ENCODE measurements at places on chromosomes 2 and 18.
A peak's percentile ranks its signal among the peaks of the same experiment; 100 is the strongest.

GRCh38 chr18:63322908-63323634 lies 3.5 kb upstream of the BCL2 start:
- no peak overlapping the region for H3K4me3 ChIP-seq
- DNase-seq: peak; percentile 44
- peak overlapping the region; percentile 9 for H3K27ac ChIP-seq

GRCh38 chr18:14174706-14175085 lies 42.5 kb upstream of the ZNF519 start:
- no peak overlapping the region for H3K4me3 ChIP-seq
- no peak overlapping the region for H3K27ac ChIP-seq
- no peaks in the 10 kb centered on the region for H3K36me3 ChIP-seq
- H3K4me1 ChIP-seq: no peaks in the 10 kb centered on the region
- DNase-seq: no peak
- peaks cover 3% of the 10 kb centered on the region for H3K27me3 ChIP-seq

DNA sequence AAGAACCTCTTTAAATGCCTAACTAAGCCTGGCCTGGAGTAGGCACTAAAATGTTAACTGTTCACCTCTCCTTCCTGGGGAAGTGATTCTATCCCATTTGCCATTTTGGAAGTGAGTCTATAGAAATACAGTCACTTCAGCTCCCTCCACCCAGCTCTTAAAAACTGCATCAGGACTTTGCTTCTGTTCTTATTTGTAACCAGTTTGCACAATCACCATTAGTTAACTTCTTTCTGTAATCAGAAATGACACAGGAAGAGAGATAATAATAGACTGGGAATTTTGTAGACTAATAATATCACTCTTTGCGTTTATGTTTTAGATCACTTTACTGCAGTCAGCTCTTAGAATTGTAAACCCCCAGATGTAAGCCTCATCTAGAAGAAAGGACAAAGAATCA lies 16.0 kb upstream of the MARCO start:
- peaks cover 2% of the 10 kb centered on the region for H3K27me3 ChIP-seq
- no peak for DNase-seq
- H3K4me3 ChIP-seq: no peak overlapping the region
- H3K27ac ChIP-seq: no peak overlapping the region
- no peaks in the 10 kb centered on the region for H3K36me3 ChIP-seq
- no peaks in the 10 kb centered on the region for H3K4me1 ChIP-seq

DNA sequence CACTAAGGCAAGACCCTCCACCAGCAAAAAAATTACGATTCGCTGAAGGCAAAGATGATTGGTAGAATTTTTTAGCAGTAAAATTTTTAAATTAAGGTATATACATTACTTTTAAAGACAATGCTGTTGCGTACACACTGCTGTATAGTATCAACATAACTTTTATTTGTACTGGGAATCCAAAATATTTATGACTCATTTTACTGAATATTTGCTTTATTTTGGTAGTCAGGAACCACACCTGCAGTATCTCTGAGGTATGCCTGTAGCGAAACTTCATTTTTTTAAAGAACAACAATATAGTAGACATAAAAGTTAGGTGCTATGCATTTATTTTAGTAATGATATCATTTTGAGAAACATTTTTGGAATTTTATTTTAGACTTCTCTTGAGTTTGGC lies 57.8 kb downstream of the GALNT1 start:
- H3K4me3 ChIP-seq: no peak overlapping the region
- H3K36me3 ChIP-seq: peaks cover 7% of the 10 kb centered on the region
- no peak overlapping the region for H3K27ac ChIP-seq

DNA sequence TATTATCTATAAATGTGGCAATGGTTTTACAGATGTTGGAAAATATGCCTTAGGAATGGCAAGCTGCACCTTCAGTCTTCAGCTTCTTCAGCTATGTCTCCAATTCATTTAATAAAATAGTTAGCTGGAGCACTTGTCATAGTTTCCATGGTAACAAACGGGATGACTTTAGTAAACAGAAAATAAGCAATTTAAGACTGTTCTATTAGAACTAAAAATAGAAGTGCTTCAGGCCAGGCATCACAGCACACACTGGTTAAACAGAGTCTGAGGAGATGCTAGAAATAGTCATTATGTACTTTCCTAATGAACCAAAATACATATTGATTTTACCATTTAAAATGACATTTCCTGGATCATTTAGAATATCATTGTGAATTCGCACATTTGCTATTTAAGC lies 195.0 kb downstream of the GCA start:
- DNase-seq: no peak
- H3K27me3 ChIP-seq: no peaks in the 10 kb centered on the region
- no peak overlapping the region for H3K4me3 ChIP-seq
- H3K4me1 ChIP-seq: no peaks in the 10 kb centered on the region
- no peaks in the 10 kb centered on the region for H3K36me3 ChIP-seq

GRCh38 chr2:165144315-165144714 lies 59.5 kb downstream of the SCN3A start:
- H3K4me1 ChIP-seq: no peaks in the 10 kb centered on the region
- H3K27ac ChIP-seq: no peak overlapping the region
- H3K4me3 ChIP-seq: no peak overlapping the region
- DNase-seq: no peak
- H3K27me3 ChIP-seq: peaks cover 4% of the 10 kb centered on the region
- no peaks in the 10 kb centered on the region for H3K36me3 ChIP-seq

DNA sequence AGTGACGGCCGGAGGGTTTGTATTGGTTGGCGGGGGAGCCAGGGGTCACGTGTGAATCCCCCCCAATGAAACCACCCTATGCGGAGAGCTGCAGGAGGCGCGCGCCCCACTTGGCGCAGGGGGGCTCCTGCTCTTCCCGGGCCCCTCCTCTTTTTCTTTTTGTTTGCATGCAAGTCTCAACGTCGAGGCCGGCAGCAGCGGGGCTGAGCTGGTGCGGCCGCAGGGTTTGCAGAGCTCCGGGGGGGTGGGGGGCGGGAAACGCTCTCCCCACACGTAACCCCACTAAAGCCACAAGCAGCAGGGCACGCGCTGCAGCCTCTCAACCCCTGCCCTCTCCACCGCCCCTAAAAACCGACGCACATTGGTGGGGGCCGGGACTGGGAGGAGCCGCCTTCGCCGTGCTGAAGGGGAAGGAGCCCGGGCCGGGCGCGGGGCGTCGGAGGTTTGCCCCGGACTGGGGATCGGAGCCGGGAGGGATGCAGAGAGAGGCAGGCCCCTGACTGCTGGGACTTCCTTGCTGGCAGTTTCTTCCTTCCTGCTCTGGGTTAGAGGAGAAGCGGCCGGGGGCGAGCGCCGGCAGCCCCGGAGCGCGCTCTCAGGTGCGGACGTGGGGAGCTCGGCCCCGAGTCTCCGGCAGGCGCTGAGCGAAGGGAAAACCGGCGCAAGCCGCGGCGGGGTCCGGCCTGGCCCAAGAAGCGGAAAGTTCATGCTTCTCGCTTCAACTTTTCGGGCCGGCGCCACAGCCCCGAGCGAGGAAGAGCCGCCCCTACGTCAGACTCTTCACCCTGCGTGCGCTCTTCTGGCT lies 864 bp downstream of the LBH start:
- H3K36me3 ChIP-seq: peaks cover 45% of the 10 kb centered on the region
- peaks cover 72% of the 10 kb centered on the region for H3K4me1 ChIP-seq
- DNase-seq: peak; percentile 72
- H3K27ac ChIP-seq: peak overlapping the region; percentile 99
- peaks cover 7% of the 10 kb centered on the region for H3K27me3 ChIP-seq

GRCh38 chr2:166614503-166614902 lies 120.5 kb upstream of the SCN7A start:
- DNase-seq: no peak
- peaks cover 4% of the 10 kb centered on the region for H3K27me3 ChIP-seq
- H3K27ac ChIP-seq: no peak overlapping the region
- no peaks in the 10 kb centered on the region for H3K36me3 ChIP-seq
- H3K4me3 ChIP-seq: no peak overlapping the region

GRCh38 chr2:88874063-88874657 lies 182.7 kb downstream of the RPIA start:
- H3K27me3 ChIP-seq: peaks cover 17% of the 10 kb centered on the region
- no peaks in the 10 kb centered on the region for H3K36me3 ChIP-seq
- peak; percentile 31 for DNase-seq
- no peak overlapping the region for H3K27ac ChIP-seq
- H3K4me1 ChIP-seq: no peaks in the 10 kb centered on the region

GRCh38 chr18:70078106-70078505 lies 127.4 kb downstream of the RTTN start:
- no peaks in the 10 kb centered on the region for H3K27me3 ChIP-seq
- no peaks in the 10 kb centered on the region for H3K4me1 ChIP-seq
- peaks cover 8% of the 10 kb centered on the region for H3K36me3 ChIP-seq
- DNase-seq: no peak
- H3K27ac ChIP-seq: no peak overlapping the region
- no peak overlapping the region for H3K4me3 ChIP-seq

DNA sequence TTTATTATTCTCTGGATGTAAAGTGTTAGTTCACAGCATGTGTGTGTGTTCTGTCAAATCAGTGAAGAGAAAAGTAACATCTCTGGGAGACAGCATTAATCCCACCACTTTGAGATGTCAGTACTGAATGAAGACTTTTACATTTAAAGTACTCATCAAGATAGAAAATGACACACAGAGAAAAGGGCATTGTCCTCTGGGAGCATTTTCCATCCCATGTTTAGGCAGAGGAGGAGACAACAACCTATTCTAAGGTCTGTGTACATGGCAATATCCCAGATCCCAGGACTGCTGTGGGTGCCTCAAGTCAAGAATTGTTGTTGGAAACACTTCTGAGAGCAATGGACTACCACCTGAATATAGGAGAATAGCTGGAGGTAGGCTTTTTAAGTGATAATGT lies 201.5 kb downstream of the PPP1R1C start:
- no peaks in the 10 kb centered on the region for H3K4me1 ChIP-seq
- H3K4me3 ChIP-seq: no peak overlapping the region
- no peak for DNase-seq
- H3K36me3 ChIP-seq: no peaks in the 10 kb centered on the region
- no peak overlapping the region for H3K27ac ChIP-seq
- peaks cover 5% of the 10 kb centered on the region for H3K27me3 ChIP-seq

GRCh38 chr2:47265751-47266231 lies 110.7 kb upstream of the STPG4 start:
- H3K36me3 ChIP-seq: no peaks in the 10 kb centered on the region
- no peaks in the 10 kb centered on the region for H3K4me1 ChIP-seq
- H3K27ac ChIP-seq: no peak overlapping the region
- H3K4me3 ChIP-seq: no peak overlapping the region
- peaks cover 4% of the 10 kb centered on the region for H3K27me3 ChIP-seq

GRCh38 chr2:63424329-63425078 lies 163.8 kb downstream of the WDPCP start:
- no peak overlapping the region for H3K4me3 ChIP-seq
- peaks cover 5% of the 10 kb centered on the region for H3K4me1 ChIP-seq
- no peaks in the 10 kb centered on the region for H3K36me3 ChIP-seq
- no peaks in the 10 kb centered on the region for H3K27me3 ChIP-seq
- no peak for DNase-seq

GRCh38 chr18:46950064-46950656 lies 32.8 kb downstream of the KATNAL2 start:
- no peak overlapping the region for H3K27ac ChIP-seq
- no peaks in the 10 kb centered on the region for H3K4me1 ChIP-seq
- H3K4me3 ChIP-seq: no peak overlapping the region

- no peaks in the 10 kb centered on the region for H3K4me1 ChIP-seq
- no peaks in the 10 kb centered on the region for H3K36me3 ChIP-seq
- DNase-seq: no peak
These were observed 115.6 kb downstream of the TXNL1 start for GRCh38 chr18:56522816-56523215.

- H3K27ac ChIP-seq: no peak overlapping the region
- no peaks in the 10 kb centered on the region for H3K36me3 ChIP-seq
These were observed 29.5 kb downstream of the KIAA2012 start for GRCh38 chr2:202102425-202103000.

DNA sequence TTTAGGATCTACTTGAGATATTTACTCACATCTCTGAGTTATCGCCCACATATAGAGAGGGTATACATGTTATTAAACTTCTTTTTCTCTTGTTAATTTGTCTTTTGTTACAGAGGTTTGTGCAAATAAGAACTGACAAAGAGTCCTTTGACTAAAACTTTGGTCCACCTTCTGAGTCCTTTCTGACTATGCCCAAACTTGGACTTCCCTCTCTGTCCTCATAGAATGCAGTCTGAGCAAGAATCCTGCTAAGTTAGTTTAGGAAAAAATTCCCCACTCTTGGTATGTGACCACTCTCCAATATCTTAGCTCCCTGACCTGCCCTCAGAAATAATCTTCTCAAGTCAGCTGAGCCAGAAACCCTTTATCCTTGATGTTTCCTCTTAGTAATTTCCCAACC lies 257.5 kb upstream of the REG3G start:
- DNase-seq: no peak
- H3K27ac ChIP-seq: no peak overlapping the region
- H3K4me3 ChIP-seq: no peak overlapping the region
- H3K4me1 ChIP-seq: no peaks in the 10 kb centered on the region

DNA sequence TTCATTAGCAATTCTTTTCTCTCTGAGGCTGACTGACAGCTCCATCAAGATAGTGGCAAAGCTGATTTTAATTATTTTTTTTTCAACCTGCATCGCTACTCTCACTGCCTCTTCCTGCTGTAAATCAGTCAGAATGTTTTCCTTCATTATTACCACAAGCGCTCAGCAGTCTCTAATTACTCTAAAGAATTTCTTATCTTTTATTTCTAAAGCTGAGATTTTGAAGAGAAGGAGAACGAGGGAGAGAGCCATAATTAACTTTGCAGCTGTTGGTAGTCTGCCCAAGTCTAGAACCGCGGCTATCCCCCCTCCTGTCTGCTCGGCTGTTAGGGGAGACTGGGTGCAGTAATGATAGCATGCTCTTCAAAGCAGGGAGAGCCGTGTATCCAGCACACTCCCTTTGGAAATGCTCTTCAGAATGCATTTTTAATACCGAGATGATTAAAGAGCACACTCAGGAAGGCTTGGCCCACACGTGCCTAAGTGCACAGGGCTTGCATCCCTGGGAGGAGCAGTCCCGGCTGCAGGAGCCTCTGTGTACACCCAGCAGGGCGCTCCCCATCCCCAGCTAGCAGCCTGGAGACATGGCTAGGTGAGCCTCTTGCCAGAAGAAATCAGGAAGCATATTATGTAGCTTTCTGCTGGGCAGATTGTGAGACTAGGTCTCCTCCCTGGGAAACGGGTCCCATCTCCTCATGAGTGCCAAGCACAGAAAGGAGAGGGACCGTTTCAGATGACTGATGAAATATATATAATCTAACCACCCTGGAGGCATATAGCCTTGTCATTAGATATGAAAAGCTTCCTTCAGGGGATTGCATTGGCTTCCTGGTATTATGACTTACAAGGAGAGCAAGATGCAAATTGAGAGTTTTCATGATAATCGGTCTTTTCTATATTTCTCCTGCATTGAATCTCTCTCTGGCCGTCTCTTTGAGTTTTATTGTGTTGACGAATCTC lies 555.2 kb downstream of the CMPK2 start:
- no peaks in the 10 kb centered on the region for H3K4me1 ChIP-seq
- H3K27ac ChIP-seq: no peak overlapping the region
- no peaks in the 10 kb centered on the region for H3K27me3 ChIP-seq
- H3K4me3 ChIP-seq: no peak overlapping the region
- DNase-seq: no peak
- no peaks in the 10 kb centered on the region for H3K36me3 ChIP-seq

DNA sequence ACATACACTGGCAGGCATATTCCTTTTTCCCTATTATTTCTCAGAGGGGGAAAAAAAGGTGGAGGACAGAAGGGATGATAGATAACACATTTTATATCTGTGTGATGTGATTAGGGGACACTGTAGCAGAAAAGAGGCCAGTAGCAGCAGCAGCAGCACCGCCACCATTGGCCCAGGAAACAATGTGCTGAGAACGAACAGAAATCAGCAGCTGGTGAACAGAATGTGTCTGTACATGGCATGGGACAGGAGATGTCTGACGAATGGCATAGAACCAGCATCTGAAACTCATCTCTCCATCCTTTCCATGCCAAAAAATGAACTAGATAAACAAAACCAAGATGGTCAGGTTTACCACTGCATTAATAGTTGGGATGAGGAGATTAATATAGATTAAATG lies 936.1 kb upstream of the ACVR2A start:
- no peaks in the 10 kb centered on the region for H3K4me1 ChIP-seq
- H3K27ac ChIP-seq: no peak overlapping the region
- H3K27me3 ChIP-seq: no peaks in the 10 kb centered on the region
- no peaks in the 10 kb centered on the region for H3K36me3 ChIP-seq
- H3K4me3 ChIP-seq: no peak overlapping the region
